ENCODE measurements at places on chromosomes 16 and 17. TPM values are rescaled to one million over a fixed set of nuclear protein-coding genes. Genes with fewer than 3 reads are reported as not detected.

The APRT gene
- polyA plus RNA-seq: 54.2 TPM

The SLFN13 gene
- polyA plus RNA-seq: 4.3 TPM

The ALOX12 gene
- 1.9 TPM for polyA plus RNA-seq

The ALDOC gene
- 1.4 TPM for polyA plus RNA-seq

The RNF222 gene
- not detected for polyA plus RNA-seq

The TEKT1 gene
- not detected for polyA plus RNA-seq

All from forelimb muscle (tissue), 1 donor.